Endothelial cell (in vitro differentiated cells): ENCODE measurements at places on chromosomes 12 and 14.

GRCh38 chr12:14403293-14403692, 37.8 kb downstream of the ATF7IP start:
- DNase-seq = no peak

DNA sequence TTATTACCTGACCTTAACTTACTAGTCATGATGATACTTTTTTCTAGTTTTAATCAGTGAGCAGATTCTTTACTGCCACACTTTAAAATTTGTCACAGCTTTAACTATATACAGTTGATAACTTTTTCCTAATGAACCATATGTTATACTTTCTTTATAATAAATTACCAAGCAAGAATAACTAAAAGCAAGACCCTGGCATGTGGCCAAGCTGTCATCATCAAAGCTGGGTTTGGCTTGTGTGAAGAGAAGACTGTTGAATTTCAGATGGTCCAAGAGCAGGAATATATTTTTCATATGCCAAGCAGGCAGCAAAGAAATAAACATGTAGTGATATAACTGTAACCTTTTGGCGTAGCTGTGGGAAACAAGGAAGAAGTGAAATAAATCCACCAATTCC, 93.5 kb downstream of the PUS7L start:
- DNase-seq = no peak

DNA sequence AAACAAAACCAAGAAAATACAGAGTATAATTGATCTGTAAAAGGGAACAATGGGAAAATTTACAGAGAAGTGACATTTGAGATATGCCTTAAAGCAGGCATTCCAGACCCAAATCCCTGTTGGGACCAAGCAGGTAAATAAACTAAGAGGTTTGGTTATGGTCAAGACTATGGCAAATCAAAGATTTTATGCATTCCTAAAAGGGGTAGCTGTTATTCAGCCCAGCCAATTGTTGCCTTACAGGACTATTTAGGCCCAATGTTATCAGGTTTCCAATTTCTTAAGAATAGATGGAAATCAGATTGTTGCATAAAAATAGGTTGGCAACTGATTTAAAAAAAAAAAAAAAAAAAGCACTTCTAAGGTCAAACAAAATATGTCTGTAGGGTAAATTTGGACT, 5.3 kb downstream of the DNAI7 start:
- DNase-seq = no peak

DNA sequence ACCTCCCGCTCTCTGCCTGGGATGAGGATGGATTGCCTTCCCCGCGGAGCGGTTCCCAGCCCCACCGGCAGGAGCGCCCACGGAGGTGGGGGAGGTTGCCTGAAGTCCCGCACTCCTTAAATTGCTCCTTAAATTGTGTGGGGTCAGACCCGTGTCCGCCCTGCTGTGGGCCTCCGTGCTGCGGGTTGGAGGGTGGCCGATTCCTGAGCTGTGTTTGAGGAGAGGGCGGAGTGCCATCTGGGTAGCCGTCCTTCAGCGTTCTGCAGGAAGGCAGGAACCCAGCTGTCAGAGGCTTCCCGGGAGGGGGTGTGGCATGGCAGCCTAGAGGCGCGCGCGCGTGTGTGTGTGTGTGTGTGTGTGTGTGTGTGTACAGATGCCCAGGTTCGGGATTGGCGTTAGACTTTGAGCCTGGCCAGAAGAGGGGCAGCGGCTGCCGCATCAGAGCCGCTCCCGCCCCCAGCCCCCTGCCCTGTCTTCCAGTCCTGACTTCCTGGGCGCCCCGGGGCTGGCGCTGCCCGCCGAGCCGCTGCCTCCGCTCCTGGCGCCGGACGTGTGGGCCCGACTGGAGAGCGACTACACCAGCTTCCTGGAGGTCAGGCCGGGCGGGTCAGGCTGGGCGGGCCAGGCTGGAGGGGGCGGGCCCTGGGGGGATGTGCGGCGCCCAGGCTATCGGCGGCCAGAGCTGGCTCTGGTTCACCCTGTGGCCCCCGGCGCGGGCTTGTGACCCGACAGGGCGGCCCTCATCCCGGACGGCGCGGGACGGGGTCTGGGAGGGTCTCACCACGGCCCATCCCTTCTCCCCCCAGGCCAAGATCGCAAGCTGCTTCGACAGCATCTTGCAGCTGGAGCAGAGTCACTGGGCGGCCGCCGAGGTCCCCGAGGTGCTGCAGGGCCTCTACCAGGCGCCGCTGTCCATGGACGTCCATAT, 9.2 kb downstream of the EXOC3L4 start:
- no peak for DNase-seq

- no peak for DNase-seq
Measured at GRCh38 chr14:54261283-54261682, 135.5 kb upstream of the CDKN3 start.

GRCh38 chr12:13981990-13982389, 588 bp upstream of the GRIN2B start:
- peak; percentile 76 for DNase-seq

GRCh38 chr12:53849113-53849512, 89.5 kb upstream of the HOXC13 start:
- DNase-seq = no peak

- no peak for DNase-seq
Measured at GRCh38 chr12:41950455-41950854, 194.2 kb downstream of the GXYLT1 start.

DNA sequence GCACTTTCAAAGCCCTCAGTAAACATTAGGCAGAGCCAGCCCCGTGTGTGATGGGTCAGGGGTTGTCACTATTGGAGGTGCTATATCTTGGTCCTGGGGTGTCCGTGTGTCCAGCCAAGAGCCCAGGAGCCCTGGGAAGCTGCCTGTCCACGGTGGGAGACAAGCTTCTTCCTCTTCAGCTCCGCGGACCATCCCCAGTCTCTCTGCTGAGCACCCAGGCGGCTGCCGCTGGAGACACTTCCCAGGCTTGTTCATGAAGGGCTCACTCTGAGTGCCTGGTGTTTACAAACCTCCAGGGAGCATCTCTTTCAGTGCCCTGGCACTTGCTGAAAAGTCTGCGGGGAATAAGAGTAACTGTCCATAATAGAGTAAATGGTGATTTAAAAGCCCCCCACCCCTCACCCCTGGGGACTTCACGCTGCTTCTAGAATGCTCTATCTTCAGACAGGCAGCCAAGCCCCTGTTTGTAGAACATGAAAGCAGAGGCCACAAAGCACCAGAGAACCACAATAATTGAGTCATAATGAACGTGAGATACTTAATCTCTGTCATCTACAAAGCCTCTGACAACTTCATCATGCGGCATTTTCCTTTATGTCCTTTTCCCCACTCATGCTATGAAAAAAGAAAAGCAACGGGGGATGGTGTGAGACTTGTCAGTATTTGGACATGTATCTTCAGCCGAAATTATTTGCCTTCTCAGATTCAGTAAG, 178.6 kb downstream of the TMEM132C start:
- no peak for DNase-seq

DNA sequence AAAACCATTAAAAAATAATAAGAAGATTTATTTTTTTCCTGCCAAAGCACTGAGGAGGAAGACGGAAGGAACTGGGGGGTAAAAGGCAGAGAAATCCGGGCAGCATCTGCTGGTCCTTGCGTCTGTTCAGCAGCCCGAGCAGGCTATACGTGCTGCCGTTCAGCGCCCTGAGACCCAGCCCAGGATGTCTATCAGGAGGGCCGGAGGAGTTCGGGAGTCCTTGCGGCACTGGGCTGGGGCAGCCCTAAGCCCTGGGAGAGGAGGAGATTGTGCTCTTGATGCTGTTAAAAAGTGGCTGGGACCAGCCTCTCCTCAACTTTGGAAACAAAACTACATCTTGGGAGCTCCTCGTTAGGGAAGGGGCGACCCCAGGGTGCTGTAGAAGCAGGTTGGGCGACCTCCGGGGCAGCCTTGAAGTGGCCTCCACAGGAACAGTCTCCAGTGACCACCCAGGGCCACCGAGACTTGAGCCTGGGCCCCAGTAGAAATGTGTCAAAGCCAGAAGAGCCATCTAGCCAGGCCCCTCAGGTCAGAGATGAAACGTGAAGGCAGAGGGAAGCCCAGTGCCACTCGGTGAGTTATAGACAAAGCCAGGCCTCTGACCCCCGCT, 14.3 kb downstream of the PGF start:
- no peak for DNase-seq

GRCh38 chr14:29310210-29310609, 543.6 kb downstream of the FOXG1 start:
- no peak for DNase-seq

DNA sequence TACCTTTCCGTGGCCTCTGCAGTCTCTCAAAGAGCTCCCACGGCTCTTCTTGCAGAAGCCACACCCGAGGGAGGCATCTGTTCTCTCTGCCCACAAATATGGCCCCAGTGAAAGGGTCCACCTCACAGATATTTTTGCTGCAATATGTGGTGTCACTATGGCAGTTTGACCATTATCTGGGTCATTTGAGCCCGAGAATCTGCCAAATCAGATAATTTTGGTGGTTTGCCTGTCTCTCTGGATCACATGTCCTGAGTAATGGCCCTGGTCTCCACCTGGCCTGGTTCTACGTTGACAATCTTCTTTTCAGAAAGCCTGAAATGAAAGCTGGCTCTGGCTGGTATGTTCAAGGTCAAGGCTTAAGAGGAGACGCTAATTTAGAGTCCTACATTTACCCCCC, 5.7 kb upstream of the WSCD2 start:
- DNase-seq = no peak

DNA sequence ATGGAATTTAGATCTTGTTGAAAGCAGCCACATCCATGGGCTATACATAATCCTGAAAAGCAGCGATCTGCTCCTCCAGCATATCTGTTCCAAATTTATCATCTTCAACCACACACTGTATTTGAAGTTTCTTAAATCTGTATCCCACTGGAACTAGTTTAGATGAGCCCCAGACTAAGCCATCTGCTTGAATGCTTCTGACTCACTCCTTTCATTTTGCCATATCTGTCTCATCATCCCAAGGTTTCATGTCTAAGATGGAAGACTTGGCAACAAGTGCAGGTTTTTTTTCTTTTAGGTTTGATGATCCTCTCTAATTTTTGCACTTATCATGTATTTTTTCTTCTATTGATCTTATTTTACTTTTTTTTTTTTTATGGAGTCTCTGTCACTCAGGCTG, 54.4 kb upstream of the TMEM263 start:
- DNase-seq = no peak

DNA sequence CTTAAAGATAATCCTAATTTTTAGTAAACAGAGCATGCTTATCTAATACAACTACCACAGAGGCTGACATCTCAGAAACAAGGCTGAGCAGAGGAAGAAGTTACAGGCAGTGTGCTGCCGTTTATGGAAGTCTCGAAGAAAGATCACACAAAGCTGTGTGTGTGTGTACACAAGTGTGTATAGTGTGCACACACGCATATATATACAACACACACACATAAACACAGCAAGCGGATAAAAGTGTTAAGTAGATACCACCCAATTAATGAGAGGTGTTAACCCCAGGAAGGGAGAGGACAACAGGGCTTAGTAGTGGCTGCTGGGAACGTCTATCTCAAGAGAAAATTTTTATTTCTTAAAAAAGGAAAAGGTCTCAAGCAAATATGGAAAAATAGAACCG, 15.3 kb downstream of the CCDC88C start:
- no peak for DNase-seq

- DNase-seq = no peak
Measured at GRCh38 chr14:75675265-75675960, 14.4 kb downstream of the TTLL5 start.

- DNase-seq = no peak
Measured at GRCh38 chr12:20119596-20120402, 248.5 kb upstream of the PDE3A start.

- no peak for DNase-seq
Measured at GRCh38 chr12:47990351-47991105, 13.7 kb downstream of the COL2A1 start.

DNA sequence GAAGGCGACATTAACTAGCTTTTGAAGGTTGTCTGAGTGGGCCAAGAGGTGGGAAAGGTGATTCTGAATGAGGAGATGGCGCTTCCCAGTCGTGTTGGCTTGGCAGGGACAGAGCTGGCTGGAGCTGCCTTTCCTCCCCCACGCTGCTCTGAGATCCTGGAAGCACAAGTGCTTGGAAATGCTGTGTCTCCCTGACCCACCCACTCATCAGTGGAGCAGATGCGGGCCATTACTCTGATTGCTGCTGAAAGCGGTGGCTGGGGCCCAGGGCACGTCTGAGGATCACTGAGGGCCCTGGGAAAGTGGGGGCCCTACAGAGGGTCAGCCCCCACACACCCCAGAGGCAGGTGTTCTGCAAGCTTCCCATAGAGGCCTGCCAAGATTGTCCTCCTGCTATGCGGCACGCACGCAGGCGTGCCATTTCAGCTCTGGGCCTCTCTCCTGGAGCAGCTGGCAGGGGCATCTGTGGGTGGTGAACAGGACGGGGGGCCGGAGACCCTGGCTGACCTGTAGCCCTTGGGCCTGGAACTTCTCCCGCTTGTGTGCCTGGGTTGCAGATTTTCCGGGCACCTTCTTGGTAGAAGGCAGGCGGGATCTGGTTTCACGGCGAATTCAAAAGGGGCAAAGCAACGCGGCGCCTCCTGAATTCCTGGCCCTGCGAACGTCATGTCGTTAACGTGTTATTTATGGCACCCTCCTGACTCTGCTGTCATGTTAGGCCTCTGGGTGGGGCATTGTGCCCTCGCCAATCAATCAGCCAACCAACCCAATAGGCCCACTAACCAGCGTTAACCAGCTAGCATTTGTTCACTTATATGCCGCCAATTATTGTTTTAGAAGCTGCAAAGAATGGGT, 133.8 kb upstream of the TBX3 start:
- DNase-seq = no peak

DNA sequence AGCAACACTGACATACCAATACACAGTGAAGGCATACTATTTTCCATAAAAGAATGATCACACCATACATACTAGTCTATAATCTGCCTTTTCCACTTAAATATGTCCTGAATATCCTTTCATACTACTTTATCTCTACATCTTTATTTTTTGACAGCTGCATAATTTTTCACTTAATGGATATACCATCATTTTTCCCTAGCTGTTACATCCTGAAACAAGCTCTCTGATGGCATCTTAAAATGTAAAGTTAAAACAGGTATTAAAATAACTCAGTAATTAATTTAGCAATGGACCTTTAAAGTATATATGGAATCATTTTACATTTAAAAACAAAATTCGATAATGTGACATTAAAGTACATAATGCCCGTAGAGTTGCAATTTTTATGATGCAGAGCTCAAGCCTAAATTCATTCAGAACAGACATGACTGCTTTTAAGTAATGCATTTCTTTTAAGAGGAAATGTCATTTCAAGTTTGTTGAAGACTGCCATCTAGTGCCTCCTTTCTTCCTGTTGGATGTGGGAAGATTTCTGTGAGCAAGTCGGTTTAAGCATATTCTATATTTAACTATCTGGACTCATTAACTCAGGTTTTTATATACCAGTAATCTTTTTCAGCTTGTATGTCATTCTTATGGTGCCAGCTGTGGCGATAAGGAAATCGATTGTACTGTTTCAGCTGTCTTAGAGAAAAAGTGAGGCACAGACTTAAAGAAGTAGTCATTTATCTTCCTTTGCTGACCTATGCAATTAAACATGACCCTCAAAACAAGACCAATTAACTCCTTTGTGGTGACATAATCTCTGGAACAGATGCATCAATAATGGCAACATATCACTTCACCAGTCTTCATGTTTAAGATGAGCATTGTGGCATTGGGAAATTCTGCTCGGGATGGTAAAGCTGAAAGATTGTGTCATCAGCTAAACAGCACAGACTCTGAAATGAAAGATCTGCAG, 20.3 kb downstream of the PRICKLE1 start:
- DNase-seq = no peak

GRCh38 chr14:99552572-99553216, 51.3 kb downstream of the CCDC85C start:
- no peak for DNase-seq
